ENCODE measurements at places on chromosomes 11 and 22.

- DNase-seq: no peak
Measured at GRCh38 chr11:35293699-35294098, 125.7 kb downstream of the SLC1A2 start.

DNA sequence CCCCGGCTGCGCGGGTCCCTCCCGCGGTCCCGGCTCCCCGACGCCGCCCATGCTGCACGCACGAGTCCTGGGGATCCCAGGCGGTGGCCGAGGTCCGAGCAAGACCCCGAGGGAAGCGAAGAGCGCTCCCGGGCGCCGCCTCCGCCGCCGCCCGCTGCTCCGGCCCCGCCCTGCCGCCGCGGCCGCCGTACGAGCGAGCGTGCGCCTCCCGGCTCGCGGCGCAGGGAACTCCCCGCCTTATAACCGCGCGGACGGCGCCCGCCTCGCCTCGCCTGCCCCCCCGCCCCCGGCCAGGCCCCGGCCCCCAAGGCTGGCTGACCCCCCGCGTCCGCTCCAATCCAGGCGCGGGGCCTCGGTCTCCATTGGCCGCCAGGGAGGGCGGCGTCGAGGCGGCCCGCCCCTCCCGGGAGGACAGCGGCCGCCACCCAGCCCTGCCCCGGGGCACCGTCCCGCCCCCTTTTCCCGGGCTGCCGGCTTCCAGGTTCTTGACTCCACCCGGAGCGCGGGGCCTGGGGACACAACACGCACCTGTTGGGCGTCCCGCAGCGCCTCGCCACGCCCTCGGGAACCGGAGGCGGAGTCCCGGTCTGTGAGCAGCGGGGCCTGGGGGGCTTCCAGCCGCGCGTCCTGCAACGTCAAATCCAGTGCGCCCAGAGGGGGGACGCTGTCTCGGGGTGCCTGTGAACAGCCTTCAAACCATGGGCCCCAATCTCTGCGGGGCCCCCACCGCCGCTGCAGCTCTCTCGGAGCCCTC, at the start of gene FADS3:
Gene FADS3 (minus strand): TSS at position 215 of the 754 bp plus-strand sequence. CDS start 164 bp downstream, at position 51.
- DNase-seq: peak; percentile 32

GRCh38 chr22:43213051-43213450, 26.1 kb upstream of the TTLL12 start:
- DNase-seq: no peak

- no peak for DNase-seq
Measured at GRCh38 chr11:110026858-110027626, 66.2 kb upstream of the ZC3H12C start.

DNA sequence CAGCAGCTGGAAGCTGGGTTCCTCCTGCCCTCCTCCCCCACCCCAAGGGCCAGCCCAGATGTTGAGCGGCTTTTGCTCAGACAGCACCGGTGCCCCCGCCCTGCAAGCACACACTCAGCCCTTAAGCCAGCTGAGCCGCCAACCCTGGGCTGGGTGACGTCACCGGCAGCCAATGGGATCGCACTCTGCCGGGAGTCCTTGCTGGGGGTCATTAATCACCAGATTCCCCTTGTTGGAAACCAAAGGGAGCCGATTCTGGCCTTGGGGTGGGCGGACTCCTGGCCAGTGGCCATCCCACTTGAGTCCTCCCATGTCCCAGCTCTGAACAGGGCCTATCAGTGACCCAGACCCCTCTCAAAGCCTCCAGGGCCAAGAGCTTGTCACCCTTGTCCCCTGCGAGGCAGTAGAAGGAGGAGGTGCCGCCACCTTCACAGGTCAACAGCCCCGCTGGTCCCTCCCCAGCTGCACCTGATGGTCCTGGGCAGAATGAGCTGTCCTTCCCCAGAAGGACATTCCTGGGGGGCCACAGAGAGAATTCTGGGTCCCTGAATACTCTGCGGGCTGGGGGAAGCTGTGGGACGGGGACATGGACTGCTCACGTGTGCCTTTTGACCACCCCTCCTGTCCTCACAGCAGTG, 7.4 kb downstream of the DUSP8 start:
- DNase-seq: no peak

DNA sequence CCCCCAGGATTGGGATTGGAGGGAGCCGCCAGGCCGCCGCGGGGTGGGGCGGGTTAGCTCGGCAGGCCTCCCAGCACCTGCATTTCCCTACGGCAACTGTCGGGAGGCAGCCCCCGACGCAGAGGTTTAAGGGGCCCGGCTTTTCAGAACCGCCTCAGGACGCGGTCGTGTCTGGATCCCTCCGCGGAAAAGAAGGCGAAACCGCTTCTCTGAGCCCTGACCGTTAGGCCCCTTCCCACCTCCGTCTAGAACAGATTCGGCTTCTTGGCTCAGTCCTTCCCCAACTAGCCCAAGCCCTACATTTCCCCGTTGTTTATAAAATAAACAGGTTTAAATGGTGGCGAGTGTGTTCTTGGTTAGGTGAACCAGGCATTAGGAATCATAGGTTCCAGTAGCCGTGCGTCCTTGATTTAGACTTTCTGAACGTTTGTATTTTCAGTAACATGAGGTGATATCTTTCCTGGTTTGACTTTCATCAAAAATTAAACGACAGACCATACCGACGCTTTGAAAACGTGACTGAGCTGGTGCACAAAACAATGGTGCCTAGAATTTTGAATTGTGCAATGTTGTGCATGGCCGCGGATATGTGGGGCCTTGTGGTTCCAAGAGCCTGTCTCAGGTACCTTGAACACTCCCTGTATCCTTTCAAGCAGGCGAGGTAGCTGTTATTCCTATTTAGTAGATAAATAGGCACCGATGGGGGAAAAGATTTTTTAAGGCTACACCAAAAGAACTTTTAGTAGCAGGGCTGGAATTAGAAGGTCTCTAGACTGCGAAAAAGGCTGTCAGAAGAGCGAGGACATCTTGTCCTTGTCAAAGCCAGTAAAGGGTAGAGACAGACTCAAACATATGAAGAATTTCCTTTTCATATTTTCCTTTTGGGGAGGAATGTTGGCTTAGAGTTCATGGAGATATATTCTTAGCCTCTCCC, 1.2 kb upstream of the HSPA8 start:
- no peak for DNase-seq

DNA sequence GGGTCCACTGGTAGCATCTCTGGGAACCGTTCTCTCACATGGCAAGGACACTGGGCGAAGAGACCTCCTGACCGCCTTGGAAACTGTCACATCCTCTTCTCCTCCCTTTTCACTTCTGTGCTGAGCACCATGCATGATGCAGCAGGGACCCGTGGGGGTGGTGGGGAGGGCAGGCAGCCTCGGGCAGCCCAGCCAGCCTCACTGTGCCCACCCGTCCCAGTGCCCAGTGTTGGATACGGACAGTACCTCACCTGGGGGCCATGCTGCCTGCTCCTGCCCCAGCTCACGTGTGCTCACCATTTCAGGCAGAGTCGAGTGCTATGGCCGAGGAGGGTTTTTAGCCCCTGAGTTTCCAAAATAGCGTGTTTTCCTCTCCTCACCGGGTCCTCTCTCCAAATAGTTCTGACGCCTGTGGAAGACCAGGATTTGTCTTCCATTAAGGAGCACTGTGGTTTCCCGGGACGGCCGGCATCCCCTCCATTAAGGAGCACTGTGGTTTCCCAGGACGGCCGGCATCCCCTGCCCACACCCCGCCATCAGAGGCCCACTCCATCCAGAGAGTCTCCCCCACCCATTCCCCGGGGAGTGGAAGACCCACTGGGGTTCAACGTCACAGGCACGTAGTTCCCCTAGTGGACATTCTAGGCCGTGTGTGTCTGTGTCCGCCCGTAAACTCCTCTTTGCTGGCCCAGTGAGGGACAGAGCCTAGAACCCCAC, 22.4 kb downstream of the B3GAT1 start:
- DNase-seq: no peak

DNA sequence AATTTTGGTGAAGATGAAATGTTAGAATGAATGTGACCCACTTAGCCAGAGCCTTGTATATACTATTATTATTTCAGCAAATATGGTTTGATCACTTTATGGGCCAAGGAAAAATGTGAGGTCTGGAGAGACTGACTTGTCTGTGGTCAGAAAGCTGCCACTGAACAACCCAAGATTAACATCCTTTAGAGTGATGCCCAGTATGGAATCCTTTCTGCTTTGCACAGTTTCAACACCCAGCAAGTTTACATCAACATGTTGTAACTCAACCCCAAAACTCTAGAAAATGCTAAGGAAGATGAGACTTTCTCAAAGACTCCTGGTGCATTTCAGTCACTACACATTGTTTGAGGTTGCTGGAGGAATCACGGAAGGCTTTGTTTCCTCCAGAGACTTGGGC, 107.7 kb downstream of the SNX19 start:
- DNase-seq: no peak

- DNase-seq: no peak
Measured at GRCh38 chr11:30451167-30451566, 128.3 kb downstream of the ARL14EP start.

- DNase-seq: peak; percentile 51
Measured at GRCh38 chr11:76628408-76628947, 42.1 kb downstream of the LRRC32 start.

Data from activated CD8-positive, alpha-beta memory T cell treated with anti-CD3 and anti-CD28 coated beads for 48 hours (primary cell).